ENCODE measurements at places on chromosomes 12 and 14.

DNA sequence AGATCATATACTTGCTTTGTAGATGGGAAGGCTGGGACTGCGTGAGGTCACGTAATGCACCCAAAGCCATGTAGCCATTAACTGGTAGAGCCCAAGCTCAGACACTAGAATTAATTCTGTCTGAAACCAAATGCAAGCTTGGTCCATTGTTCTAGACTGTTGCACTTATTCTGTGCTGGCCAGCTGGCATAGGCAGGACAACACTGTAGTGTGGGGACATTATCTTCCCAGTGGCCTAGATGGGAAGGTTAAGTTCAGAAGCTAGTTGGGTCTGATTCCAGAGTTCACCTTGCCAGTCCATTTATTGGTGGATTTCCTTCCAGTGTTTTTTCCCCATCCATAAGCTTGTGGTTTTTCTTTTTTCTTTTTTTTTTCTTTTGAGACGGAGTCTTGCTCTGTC is 39.1 kb downstream of the KLC1 start:
- no peak for DNase-seq

- DNase-seq = no peak
Observed at GRCh38 chr12:21539797-21540196, 13.7 kb downstream of the SPX start.

DNA sequence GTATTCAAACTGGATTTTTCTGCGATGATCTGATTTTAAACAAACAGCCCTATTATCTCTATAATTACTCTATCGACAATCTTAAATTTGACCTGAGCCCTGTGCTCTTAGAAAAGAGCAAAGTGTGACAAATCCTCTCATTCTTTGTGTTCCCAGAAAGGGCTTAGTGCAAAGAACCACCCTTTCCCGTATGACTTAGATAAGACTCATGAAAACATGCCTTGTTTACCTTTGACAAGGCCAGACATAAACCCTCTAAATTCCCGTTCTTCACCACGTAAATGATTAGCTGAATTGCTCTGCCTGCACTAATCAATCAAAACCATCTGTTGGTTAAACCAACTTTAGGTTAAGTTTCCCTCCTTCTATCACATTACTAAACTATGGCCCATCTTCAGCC is 285.7 kb upstream of the SEL1L start:
- no peak for DNase-seq

DNA sequence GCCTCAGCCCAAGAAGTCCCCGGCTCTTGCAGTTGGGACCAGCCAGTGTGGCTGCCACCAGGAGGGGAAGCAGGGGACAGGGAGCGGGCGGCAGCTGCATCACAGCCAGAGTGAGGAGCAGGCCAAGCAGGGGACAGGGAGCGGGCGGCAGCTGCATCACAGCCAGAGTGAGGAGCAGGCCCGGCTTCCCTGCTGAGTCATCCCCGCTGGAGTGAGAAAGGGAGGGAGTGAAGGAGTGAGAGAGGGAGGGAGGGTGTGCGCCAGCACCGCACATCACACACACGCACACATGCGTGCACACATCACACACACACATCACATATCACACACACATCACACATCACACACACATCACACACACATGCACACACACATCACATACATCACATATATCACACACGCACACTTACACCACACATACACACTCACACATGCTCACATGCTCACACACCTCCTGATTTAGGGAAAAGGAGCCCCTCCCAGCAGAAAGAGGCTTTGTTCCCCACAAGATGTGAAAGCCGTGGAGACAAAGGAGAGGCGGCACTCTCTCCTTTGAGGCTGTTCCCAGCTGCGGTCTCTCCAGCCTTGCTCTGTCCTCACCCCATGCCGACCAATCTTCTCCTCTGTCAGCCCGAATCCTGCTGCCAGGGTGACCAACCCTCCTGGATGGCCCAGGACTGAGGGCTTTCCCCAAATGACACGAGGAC is 16.7 kb upstream of the ZDHHC22 start:
- DNase-seq = no peak

DNA sequence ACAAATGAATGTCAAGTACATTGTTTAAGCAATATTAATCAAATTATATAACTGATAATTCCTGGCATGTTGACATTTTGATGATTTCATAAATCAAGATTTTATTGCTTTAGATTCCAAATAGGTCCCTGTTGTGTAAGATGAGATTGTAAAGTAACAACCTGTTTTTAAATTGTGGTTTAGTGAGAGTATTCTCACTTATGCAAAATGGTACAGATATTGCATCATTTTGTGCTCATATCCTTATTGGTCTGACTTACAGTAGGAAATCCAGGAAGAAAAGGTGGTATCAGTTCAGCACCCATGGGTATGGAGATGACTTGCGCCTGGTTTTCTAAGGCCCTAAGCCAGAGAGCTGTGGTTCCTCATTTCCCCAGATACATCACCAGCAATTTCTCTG is 165.5 kb downstream of the KIF21A start:
- no peak for DNase-seq

GRCh38 chr12:130031571-130032189 is 127.9 kb upstream of the TMEM132D start:
- DNase-seq = peak; percentile 21

GRCh38 chr12:120678572-120678971 is 8.4 kb upstream of the MLEC start:
- DNase-seq = no peak

DNA sequence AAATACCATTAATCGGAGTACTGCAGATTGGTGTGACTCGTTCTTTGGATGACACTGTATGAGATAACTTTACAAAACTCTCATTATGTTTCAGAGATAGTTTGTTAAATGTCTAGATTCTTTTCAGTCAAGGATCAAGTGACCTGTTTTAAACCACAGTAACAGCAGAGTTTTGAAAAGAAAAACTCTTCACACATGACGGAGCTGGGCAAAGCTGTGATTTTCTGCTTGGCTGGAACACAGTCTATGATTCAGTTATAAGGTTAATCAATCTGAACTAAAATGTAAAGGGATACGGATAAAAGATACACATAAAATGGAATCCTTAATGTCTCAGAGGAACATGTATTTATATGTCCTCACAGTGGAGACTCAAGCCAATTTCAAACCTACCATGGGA is 573.2 kb downstream of the PRKD1 start:
- DNase-seq = no peak

DNA sequence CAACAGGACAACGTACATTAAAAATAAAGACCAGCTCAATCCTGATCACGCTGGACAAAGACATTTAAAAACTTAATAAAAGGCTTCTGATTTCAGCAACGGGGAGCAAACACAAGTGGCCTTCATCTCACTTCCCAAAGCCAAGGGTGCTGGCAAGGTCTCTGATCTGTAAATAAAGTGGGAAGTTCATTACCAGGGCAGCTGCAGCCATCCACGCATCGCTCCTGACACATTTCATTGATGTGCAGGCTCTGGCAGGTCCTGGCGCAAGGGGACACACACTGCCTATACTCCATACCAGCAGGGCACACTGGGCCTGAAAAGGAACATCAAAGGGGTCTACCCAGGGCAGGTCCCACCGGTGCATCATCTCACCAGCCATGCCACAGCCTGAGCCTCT is 51.0 kb downstream of the VWF start:
- no peak for DNase-seq

- DNase-seq = no peak
Observed at GRCh38 chr12:50618864-50619609, 114.3 kb downstream of the DIP2B start.

- DNase-seq = no peak
Observed at GRCh38 chr12:13950502-13950901, 30.9 kb downstream of the GRIN2B start.

All from stimulated activated CD8-positive, alpha-beta memory T cell treated with anti-CD3 and anti-CD28 coated beads, Interleukin-4, amount 100 ng/mL, for 1 hour (primary cell).